ENCODE measurements at places on chromosomes 2 and 18. TPM values are rescaled to one million over a fixed set of nuclear protein-coding genes. Genes with fewer than 3 reads are reported as not detected.

GRCh38 chr2:21270083-21270491 lies 146.3 kb downstream of the TDRD15 start:
- no peak for DNase-seq

GRCh38 chr2:25314514-25315315 lies 27.0 kb downstream of the DNMT3A start:
- DNase-seq: peak; percentile 81

GRCh38 chr18:12026562-12026961 lies 45.3 kb downstream of the IMPA2 start:
- no peak for DNase-seq

SKA1 gene
- 0.20 TPM for total RNA-seq

- DNase-seq: peak; percentile 51
These were observed 40.8 kb downstream of the ATOH8 start for GRCh38 chr2:85794491-85795121.

ATP8B1 gene
- 4.0 TPM for total RNA-seq

GRCh38 chr2:99181624-99182000 lies 628 bp downstream of the MRPL30 start:
- no peak for DNase-seq

- no peak for DNase-seq
These were observed 45.7 kb upstream of the NEMP2 start for GRCh38 chr2:190579915-190580846.
